ENCODE measurements at places on chromosomes 2 and 18. TPM values are rescaled to one million over a fixed set of nuclear protein-coding genes. Genes with fewer than 3 reads are reported as not detected.

MAP3K19 gene
- total RNA-seq, result not detected

DNA sequence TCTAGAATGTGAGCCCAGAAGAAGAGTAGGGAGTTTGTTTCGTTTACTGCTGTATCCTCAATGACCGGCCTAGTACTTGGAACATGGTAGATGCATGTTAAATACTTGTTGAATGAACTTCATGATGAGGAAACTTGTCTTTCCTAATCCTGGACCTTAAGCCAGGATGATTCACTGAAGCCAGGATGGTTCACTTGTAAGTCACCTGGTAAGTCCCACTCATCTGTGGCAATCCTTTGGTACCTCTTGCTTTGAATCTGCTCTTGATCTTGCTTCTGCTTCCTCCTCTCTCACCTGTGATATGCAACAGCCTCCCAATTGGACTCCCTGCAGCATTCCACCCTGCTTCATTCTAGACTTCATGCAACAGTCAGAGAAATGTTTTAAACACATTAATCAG is 43.6 kb downstream of the QPCT start:
- H3K27me3 ChIP-seq, result no peaks in the 10 kb centered on the region
- H3K4me3 ChIP-seq, result no peak overlapping the region
- no peak for DNase-seq
- no peak overlapping the region for H3K27ac ChIP-seq

VIT gene
- not detected for total RNA-seq

GRCh38 chr2:73208258-73208657 is 5.8 kb upstream of the SMYD5 start:
- H3K36me3 ChIP-seq, result no peaks in the 10 kb centered on the region
- no peak overlapping the region for H3K27ac ChIP-seq
- no peaks in the 10 kb centered on the region for H3K4me1 ChIP-seq

- no peak overlapping the region for H3K4me3 ChIP-seq
- H3K36me3 ChIP-seq, result no peaks in the 10 kb centered on the region
- no peaks in the 10 kb centered on the region for H3K4me1 ChIP-seq
- DNase-seq, result no peak
- no peaks in the 10 kb centered on the region for H3K27me3 ChIP-seq
These were observed 461.1 kb downstream of the TMEM182 start for GRCh38 chr2:103222969-103223368.

- H3K36me3 ChIP-seq, result no peaks in the 10 kb centered on the region
- H3K27ac ChIP-seq, result no peak within 1 kb of the TSS
- peaks cover 22% of the 10 kb centered on the region for H3K4me1 ChIP-seq
- peak within 1 kb of the TSS; percentile 70 for H3K4me3 ChIP-seq
- peak; percentile 18 for DNase-seq
These were observed at the start of gene PRKD3 for GRCh38 chr2:37324786-37325624. PRKD3 (minus strand) TSS chr2:37324833; CDS start chr2:37316524, 8,309 bp downstream.

C2orf92 gene
- total RNA-seq, result 3.0 TPM

GRCh38 chr2:235857598-235857997 is 310.6 kb downstream of the GBX2 start:
- H3K36me3 ChIP-seq, result no peaks in the 10 kb centered on the region
- H3K4me3 ChIP-seq, result no peak overlapping the region
- no peak overlapping the region for H3K27ac ChIP-seq
- DNase-seq, result no peak

DNA sequence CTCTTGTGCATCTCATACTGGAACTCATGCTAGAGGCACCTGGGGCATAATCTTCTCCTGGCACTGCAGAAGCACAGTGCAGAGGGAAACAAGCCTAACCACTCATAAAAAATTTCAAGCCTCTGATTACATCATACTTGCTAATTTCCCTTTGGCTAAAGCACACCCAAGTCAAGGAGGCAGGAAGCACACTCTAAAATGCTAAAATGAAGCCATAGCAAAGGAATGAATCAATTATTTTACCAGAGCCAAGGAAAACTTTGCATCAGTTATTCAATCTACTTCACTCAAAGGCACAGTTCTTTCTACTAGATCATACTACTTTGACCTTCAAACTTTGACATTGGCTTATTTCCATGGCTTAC is 79.6 kb upstream of the SPOPL start:
- no peaks in the 10 kb centered on the region for H3K36me3 ChIP-seq
- no peaks in the 10 kb centered on the region for H3K27me3 ChIP-seq
- peak overlapping the region; percentile 1 for H3K4me3 ChIP-seq
- peak; percentile 55 for DNase-seq
- peaks cover 17% of the 10 kb centered on the region for H3K4me1 ChIP-seq

All from HCT116 (cell line).